ENCODE measurements at places on chromosomes 6 and 20. TPM values are rescaled to one million over a fixed set of nuclear protein-coding genes. Genes with fewer than 3 reads are reported as not detected.

VWA7 gene
- 0.58 TPM for total RNA-seq

GRCh38 chr6:82995066-82995465 is 70.6 kb downstream of the UBE3D start:
- no peak for DNase-seq

GNAS-AS1 gene
- not detected for total RNA-seq

CNR1 gene
- total RNA-seq: not detected

DNA sequence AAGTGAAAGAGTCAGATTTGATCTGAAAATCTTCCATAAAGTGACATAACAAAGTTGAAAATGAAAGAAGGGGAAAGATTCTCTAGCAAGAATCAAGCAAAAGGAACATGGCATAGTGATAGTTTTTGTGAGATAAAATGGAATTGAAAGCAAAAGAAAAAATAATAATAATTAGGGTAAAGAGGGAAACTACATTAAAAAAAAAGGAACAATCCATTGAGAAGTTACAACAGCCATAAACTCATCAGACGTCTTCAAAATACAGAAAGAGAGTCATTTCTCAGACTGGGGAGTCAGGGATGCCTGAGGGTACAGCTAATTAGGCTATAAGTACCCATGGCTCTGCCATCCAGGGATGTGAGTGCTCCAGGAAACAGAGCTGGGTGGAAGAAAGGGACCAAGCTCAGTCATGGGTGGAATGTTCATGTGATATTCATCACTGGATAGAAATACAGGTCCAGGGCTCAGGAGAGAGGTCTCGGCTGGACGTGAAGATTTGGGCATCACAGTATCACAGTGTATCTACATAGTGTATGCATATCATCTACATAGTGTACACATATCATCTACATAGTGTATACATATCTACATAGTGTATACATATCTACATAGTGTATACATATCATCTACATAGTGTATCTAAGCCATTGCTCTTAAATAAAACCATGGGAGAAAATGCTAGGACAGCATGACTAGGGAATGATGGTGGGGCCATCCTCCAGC is 29.4 kb downstream of the DUSP22 start:
- no peak for DNase-seq

FOXF2 gene
- not detected for total RNA-seq

DNA sequence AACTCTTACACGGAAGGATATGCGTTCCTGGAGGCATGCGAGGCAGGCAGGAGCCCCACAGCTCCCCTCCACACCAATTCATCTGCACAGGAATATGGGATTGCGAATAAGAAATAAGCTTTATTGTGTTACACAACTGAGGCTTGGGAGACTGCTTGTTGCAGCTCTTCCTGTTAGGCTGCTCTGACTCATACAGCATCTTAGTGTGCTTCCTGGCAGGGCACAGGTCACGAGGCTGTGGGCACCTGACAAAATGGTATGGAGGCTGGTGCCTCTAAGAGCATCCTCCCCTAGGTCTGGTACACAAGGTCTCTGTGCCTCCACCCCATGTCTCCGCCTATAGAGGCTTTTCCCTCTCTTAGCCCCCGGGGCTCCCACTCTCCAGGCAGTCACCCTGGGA is 6.8 kb downstream of the SLC22A3 start:
- no peak for DNase-seq

CHRNA4 gene
- not detected for total RNA-seq

COL20A1 gene
- not detected for total RNA-seq

- DNase-seq: no peak
Observed at GRCh38 chr6:91646649-91647048, 1059.8 kb upstream of the MAP3K7 start.

- DNase-seq: no peak
Observed at GRCh38 chr6:117546674-117547073, 55.6 kb downstream of the GOPC start.

DNA sequence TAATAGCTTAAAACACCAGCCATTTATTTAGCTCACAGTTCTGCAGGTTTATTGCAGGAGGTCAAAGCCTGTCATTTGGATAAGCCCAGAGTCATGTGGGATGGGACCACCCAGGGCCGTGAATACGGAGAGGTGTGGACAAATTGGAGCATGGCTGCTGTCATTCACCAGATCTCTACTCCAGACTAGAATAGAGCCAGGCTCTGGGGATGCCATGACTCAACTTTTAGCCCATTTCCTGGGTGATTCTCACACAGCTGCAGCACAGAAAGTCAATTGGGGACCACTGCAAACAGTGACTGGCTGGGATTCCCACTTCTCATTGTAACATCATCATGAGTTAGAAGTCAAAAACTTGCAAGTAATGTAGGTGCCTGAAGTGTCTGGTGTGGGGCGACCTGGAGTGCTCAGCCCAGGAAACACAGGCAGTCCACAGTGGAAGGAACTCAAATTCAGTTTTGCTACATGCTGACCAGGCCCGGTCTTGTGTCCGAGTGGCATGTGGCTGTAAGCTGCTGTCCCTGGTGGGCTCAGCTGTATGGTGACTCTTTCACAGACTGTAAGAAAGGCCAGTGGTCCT is 174.3 kb downstream of the SCP2D1 start:
- no peak for DNase-seq

- DNase-seq: no peak
Observed at GRCh38 chr6:44176762-44177509, 18.3 kb downstream of the CAPN11 start.

DNA sequence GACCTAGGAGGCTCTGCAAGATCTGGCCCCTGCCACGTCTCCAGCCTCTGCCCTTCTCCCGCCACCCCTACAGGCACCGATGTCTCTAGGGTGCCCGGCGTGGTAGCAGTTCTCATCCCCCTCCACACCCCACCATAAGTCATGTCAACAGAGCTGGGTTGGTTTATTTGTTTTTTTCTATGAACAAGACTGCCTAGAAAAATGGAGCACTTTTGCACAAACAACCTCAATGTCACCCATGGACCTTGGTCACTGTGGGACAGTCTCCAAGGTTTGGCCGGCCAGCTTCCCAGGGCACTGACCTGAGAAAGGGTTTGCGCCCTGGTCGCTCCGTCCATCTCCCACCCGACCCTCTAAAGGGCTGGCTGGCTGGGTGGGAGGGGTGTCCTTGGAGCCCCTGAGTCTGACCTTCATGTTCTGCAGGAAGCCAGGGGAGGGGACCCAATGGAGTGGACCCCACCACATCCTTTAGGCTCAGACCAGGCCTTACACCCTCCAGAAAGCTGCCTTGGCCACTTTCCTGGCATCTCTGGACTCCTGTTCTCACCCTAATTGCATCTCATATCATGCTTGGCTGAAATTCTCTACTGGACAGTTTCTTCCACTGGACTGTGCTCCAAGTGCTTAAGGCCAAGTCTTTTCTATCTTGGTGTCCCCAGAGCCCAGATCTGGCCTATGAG is 104.8 kb upstream of the PTPN1 start:
- DNase-seq: no peak

GRCh38 chr6:113684382-113684901 is 172.7 kb upstream of the MARCKS start:
- DNase-seq: no peak

DNA sequence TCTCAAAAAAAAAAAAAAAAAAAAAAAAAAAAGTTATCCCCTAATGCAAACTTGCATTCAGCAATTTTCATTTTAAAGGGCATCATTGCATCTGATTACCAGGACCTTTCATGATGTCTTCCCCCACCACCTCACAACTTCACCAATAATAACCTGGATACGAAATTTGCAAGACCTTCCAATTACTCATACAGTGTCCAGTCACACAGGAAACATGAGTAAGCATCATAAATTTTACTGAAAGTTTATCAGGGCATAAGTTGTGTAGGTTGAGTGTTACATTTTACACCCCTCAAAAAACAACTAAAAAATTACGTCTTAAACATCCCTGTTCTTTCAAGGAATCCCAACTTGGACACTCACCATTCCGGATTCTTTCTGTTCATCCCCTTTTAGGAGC is 79.1 kb upstream of the ANKEF1 start:
- DNase-seq: no peak

GRCh38 chr6:35139924-35140638 is 1.1 kb downstream of the TCP11 start:
- peak; percentile 65 for DNase-seq

TXLNB gene
- total RNA-seq: 0.73 TPM

GRCh38 chr6:116714296-116714695 is 33.3 kb downstream of the KPNA5 start:
- DNase-seq: no peak

GRCh38 chr6:26327450-26328264 is 37.3 kb upstream of the BTN3A2 start:
- DNase-seq: no peak

IL20RA gene
- total RNA-seq: 0.48 TPM

DNA sequence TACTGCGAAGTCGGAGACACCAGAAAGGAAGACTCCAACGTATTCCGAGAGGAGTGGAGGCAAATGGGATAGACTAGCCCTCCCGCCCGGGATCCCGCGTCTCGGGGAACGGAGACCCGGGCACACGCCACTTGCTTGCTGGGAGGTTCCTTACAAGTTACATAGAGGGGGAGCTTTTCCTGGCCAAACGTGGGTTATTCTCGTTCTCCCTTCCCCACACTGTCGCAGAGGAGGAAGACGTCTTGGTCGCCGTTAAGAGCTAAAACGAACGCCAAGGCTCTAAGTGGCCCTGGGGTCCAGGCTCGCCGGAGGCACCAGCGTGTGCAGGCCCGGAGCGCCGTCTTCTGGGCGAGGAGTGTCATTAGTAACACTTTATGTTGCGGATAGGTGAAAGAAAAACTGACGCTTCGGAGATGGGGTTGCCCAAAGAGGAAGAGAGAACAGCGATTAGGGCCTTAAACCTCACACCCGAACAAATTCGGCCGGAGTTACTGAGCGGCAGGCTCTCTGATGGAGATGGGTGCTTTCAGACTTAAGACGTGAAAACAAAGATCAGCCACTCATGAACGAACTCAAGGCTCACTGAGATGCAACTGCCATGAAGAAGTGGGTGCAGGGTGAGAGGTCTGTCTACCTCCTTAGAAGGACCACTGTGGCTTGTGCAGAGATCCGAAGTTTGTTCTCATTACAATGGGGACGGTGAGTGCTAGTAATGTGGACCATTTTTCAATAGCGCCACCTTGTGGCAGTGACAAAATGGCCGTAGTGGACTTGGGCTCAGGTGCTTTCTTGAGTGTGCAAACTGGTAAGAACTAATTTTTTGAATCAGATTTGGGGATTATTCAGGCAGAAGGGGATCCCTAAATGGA is 11.7 kb upstream of the ZNF311 start:
- DNase-seq: peak; percentile 68

DNA sequence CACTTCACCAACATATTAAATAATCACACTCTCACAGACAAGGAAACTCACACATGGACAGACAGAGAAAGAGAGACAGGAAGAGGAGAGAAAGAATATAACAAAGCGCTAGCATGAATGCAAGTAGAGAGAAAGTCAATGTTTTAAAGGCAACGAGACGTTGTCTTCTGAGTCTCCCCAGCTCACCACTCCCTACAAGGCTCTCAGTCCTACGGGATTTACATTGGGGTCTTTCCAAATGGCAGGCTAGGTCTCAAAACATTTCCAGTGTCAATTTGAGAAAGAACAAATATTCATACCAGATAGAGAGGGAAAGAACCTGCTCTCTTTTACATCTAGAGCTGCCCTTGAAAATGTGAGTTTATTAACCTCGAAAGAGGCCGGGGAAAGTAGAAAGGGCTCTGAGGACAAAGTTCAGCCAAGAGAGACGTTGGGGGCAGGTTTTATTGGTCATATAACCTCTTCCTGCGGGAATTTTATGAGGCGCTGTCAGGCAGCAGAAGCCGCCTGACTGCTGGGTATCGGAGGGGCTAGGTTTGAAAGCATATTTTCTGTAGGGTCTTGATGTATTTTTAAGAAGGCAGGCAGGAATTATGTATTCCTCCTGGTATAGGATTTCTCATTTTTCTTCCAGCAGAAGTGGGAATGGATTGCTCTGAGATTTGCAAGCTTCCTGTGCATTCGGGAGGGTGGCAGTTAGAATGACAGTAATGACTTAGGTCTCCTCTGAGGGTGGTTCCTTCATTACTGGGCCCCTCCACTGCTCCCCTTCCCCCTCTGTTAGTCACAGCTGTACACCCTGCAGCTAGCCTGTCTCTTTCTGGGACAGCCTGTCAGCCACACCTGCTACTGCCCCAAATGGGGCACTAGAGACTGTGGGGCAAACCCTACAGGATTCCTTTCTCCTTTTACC is 34.4 kb upstream of the KIF16B start:
- DNase-seq: no peak

DNA sequence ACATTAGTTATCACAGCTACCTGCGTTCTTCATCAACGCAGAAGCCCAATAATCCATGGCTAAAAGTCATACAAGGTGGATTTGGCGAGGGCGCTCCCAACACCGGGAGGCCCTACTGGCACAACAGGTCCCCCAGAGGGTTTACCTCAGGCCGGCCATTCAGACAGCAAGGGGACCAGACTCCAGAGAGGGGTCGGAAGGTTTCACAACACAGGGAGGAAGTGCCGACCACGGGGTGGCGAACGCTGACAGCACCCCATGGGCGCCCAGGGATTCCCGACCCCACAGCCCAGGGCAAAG is 1515.9 kb upstream of the DEFB115 start:
- no peak for DNase-seq

GRCh38 chr20:43955062-43955749 is 40.6 kb downstream of the TOX2 start:
- DNase-seq: peak; percentile 85

DNA sequence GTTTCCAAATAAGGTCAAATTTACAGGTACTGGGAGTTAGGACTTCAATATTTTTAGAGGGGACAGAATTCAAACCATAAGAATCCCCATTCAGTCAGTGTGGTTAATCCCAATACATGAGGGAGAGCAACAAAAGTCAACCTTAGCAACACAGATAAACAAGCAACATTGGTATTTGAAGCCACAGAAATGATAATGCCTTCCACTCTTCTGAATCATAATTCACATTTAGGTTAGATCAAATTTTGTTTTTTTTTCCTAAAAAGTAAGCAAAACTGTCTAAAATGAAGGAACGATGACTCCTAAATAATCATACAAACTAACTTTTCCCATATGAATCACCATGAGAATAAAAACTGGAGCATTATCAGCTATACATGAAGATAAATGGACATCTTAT is 246.0 kb upstream of the TENT5A start:
- no peak for DNase-seq

Data from glomerular endothelial cell (primary cell).